Activated T-cell treated with anti-CD3 and anti-CD28 coated beads, Interleukin-2, amount 50 U/mL, for 24 hours (primary cell): ENCODE measurements at places on chromosomes 13 and 19.

DNA sequence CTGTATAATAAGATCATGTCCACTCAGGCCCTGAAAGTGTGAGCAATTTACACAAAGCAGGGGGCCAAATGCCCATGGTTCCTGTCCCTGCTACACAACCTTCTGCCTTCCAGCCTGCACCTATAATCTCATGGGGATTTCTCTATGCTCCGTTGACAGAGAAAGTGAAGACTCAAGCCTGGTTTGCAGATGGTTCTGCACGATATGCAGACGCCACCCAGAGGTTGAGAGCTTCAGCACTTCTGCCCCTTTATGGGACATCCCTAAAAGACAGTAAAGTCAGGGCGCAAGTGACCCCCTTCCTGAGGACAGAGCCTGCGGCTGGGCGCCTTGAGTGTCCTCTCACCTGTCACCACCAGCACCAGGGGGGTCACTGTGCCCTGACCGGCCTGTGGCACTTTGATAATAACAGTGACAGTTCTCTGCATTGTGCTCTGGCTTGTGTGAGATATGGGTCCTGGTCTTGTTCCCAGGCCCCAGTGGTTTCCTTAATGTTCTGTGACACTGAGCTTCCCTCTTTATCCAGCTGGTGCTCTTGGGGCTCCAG lies 15.1 kb downstream of the LILRA5 start:
- H3K27me3 ChIP-seq = peaks cover 16% of the 10 kb centered on the region
- H3K36me3 ChIP-seq = no peaks in the 10 kb centered on the region
- H3K27ac ChIP-seq = no peak overlapping the region
- no peak overlapping the region for H3K4me3 ChIP-seq
- DNase-seq = no peak

GRCh38 chr19:7265963-7266362 lies 28.3 kb downstream of the INSR start:
- H3K4me3 ChIP-seq = no peak overlapping the region
- no peaks in the 10 kb centered on the region for H3K4me1 ChIP-seq
- DNase-seq = no peak
- H3K27me3 ChIP-seq = no peaks in the 10 kb centered on the region

- no peak overlapping the region for H3K4me3 ChIP-seq
- H3K4me1 ChIP-seq = no peaks in the 10 kb centered on the region
- H3K36me3 ChIP-seq = no peaks in the 10 kb centered on the region
These were observed 198.7 kb upstream of the SERP2 start for GRCh38 chr13:44174769-44175425.

DNA sequence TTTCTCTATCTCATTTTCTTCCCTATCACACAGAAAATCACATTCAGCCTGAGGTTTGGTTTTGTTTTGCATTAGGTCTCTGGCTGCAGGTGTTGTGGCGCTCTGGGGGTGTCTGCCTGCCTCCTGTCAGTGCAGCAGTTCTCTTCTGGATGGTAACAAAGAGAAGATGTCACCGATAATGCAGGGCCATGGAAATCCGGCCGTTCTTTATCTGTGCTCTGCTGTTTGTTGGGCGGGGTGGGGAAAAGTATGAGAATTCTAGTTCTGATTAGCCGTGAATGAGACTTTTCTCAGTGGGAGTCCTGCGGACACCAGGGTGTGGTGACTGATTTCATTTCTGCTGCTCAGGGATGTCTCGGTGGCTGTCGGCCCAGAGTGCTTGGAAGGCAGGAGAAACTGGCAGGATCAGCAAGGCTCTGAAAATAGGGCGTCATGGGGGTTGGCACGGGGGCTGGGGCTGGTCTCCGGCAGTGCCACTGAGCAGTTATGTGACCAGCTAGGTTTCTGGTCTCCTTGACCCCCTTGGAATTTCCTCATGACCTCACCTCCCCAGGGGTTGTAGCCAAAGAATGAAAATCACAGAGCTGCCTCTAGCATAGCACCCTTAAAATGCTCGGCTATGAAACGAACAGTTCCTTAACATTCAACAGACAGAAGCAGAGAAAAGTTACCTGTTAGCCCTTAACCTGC lies 5.0 kb downstream of the RNF113B start:
- no peaks in the 10 kb centered on the region for H3K4me1 ChIP-seq
- no peaks in the 10 kb centered on the region for H3K36me3 ChIP-seq
- no peak overlapping the region for H3K27ac ChIP-seq
- DNase-seq = no peak

DNA sequence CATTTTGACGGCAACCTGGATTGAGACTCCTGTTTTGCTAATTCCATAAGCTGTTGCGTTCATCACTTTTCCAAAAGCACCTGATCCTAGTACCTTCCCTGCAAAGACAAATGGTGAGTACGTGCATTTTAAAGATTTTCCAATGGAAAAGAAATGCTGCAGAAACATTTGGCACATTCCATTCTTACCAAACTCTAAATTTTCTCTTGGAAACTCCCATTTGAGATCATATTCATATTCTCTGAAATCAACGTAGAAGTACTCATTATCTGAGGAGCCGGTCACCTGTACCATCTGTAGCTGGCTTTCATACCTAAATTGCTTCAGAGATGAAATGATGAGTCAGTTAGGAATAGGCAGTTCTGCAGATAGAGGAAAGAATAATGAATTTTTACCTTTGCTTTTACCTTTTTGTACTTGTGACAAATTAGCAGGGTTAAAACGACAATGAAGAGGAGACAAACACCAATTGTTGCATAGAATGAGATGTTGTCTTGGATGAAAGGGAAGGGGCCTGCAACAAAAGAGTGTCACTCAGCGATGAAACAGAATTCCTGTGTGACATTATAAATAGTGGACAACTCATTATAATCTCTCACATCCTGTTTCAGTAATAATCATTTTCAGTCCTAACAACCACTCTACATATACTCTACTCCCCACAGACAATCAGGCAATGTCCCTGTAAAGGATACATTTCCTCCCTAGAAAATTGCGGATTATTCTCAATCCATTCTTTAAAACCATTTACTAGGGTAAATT lies 45.6 kb upstream of the URAD start:
- no peak overlapping the region for H3K4me3 ChIP-seq
- DNase-seq = no peak
- no peaks in the 10 kb centered on the region for H3K36me3 ChIP-seq
- H3K4me1 ChIP-seq = peaks cover 2% of the 10 kb centered on the region
- no peak overlapping the region for H3K27ac ChIP-seq

- H3K4me1 ChIP-seq = no peaks in the 10 kb centered on the region
- no peak overlapping the region for H3K27ac ChIP-seq
- no peaks in the 10 kb centered on the region for H3K27me3 ChIP-seq
- DNase-seq = no peak
These were observed 1258.6 kb downstream of the PCDH9 start for GRCh38 chr13:65971541-65971940.

GRCh38 chr13:113028336-113029060 lies 59.5 kb downstream of the MCF2L start:
- no peak overlapping the region for H3K27ac ChIP-seq
- no peak for DNase-seq
- H3K36me3 ChIP-seq = no peaks in the 10 kb centered on the region
- H3K27me3 ChIP-seq = no peaks in the 10 kb centered on the region
- H3K4me3 ChIP-seq = no peak overlapping the region

DNA sequence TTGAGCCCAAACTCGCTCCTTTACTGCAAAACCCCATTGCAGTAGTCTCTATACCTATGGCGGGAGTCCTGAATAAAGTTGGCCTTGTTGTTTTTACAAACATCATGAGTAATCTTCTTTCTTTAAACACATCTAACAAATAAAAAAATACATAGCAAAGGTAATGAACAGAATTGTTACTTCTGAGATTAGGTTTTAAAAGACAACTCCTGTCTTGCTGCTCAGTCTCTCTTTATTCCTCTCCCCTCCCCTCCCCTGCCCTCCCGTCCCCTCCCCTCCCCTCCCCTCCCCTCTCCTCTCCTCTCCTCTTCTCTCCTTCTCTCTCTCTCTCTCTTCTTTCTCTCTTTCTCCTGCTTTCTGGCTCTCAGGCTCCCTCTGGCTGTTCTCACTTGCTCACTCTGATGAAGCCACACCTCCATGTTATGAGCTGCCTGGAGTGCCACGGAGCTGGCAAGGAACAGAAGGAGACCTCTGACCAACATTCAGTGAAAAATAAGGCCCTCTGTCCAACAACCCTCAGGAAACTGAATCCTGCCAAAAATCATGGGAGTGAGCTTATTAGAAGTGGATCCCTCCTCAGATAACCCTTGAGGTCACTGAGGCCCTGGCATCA lies 300.7 kb upstream of the MIR17HG start:
- H3K4me3 ChIP-seq = no peak overlapping the region
- no peaks in the 10 kb centered on the region for H3K4me1 ChIP-seq
- DNase-seq = no peak
- no peak overlapping the region for H3K27ac ChIP-seq

DNA sequence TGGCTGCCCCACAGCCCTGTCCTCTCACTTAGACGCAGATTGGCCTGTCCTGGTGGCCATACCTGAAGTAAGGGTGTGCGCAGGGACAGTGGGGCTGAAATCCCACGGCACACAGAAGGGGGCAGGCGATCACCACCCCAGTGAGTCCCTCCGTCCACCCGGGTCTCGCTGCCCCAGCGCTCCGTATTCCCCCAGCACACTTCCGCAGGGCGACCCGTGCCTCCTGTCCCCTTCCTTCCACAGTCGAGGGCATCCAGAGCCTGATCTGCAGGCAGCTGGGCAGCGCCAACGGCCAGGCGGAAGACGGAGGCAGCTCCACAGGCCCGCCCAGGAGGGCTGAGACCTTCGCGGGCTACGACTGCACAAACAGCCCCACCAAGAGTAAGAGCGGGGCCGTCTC lies 25.3 kb downstream of the PEX11G start:
- no peaks in the 10 kb centered on the region for H3K4me1 ChIP-seq
- H3K4me3 ChIP-seq = no peak overlapping the region
- DNase-seq = no peak
- H3K36me3 ChIP-seq = peaks cover 74% of the 10 kb centered on the region
- H3K27me3 ChIP-seq = no peaks in the 10 kb centered on the region

- no peaks in the 10 kb centered on the region for H3K27me3 ChIP-seq
- DNase-seq = no peak
- H3K27ac ChIP-seq = no peak overlapping the region
- peaks cover 3% of the 10 kb centered on the region for H3K4me1 ChIP-seq
These were observed 22.4 kb upstream of the RGCC start for GRCh38 chr13:41434831-41435520.

GRCh38 chr13:62168891-62169290 lies 753.2 kb upstream of the PCDH20 start:
- H3K36me3 ChIP-seq = no peaks in the 10 kb centered on the region
- no peaks in the 10 kb centered on the region for H3K27me3 ChIP-seq
- DNase-seq = no peak
- H3K4me1 ChIP-seq = no peaks in the 10 kb centered on the region
- no peak overlapping the region for H3K4me3 ChIP-seq

GRCh38 chr13:100069278-100069677 lies 19.6 kb upstream of the PCCA start:
- no peak for DNase-seq

- no peaks in the 10 kb centered on the region for H3K4me1 ChIP-seq
- DNase-seq = no peak
- H3K4me3 ChIP-seq = no peak overlapping the region
- no peaks in the 10 kb centered on the region for H3K27me3 ChIP-seq
- no peaks in the 10 kb centered on the region for H3K36me3 ChIP-seq
These were observed 173.3 kb downstream of the GPC5 start for GRCh38 chr13:91571681-91572080.

DNA sequence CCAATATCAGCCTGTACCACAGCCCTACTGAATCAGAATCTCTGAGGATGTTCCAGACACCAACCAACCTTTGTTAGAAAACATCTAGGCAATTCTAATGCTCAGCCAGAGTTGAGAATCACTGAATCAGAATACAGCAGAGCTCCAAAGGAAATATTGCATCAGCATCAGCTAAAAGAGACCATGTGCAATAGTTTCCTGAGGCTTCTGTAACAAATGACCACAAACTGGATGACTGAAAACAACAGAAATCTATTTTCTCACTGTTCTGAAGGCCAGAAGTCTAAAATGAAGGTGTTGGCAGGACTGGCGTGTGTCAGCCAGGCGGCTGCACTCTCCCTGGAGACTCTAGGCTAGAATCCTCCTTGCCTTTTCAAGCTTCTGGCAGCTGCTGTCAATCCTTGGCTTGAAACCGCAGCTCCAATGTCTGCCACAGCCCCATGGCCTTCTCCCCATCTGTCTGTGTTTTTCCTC lies 1.2 kb upstream of the DCT start:
- peak overlapping the region; percentile 76 for H3K27ac ChIP-seq
- DNase-seq = no peak
- H3K27me3 ChIP-seq = peaks cover 4% of the 10 kb centered on the region
- no peak overlapping the region for H3K4me3 ChIP-seq
- H3K4me1 ChIP-seq = peaks cover 8% of the 10 kb centered on the region

- H3K4me3 ChIP-seq = no peak overlapping the region
- H3K4me1 ChIP-seq = no peaks in the 10 kb centered on the region
- no peak for DNase-seq
- peaks cover 50% of the 10 kb centered on the region for H3K27me3 ChIP-seq
- H3K27ac ChIP-seq = no peak overlapping the region
- no peaks in the 10 kb centered on the region for H3K36me3 ChIP-seq
These were observed 76.2 kb downstream of the COL4A1 start for GRCh38 chr13:110230661-110231347.

GRCh38 chr13:28624707-28625432 lies 34.1 kb upstream of the POMP start:
- DNase-seq = no peak
- peaks cover 4% of the 10 kb centered on the region for H3K4me1 ChIP-seq
- H3K36me3 ChIP-seq = no peaks in the 10 kb centered on the region
